ENCODE measurements at places on chromosomes 4 and X.

DNA sequence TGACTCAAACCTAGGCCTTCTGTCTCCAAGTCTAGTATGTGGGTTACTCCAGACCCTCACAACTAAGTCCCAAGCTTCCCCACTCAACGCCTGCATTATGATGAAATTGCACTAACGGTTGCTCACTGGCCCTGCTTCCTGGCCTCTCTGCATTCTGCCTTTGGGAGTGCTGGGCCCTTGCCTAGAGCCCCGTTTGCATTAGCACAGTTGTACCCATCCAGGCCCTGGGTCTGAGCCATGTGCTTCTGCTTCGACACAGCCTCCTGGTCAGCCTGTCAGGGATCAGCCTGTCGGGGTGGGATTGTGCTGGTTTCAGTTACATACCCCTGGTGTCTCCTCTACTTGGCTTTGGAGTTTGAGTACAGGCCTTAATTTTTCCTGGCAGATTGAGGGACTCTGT is 58.4 kb downstream of the DCUN1D4 start:
- no peak for DNase-seq

GRCh38 chr4:55125087-55125721 is at the start of gene KDR:
KDR (minus strand) TSS chr4:55125595; CDS start chr4:55125293, 302 bp downstream.
- no peak for DNase-seq

DNA sequence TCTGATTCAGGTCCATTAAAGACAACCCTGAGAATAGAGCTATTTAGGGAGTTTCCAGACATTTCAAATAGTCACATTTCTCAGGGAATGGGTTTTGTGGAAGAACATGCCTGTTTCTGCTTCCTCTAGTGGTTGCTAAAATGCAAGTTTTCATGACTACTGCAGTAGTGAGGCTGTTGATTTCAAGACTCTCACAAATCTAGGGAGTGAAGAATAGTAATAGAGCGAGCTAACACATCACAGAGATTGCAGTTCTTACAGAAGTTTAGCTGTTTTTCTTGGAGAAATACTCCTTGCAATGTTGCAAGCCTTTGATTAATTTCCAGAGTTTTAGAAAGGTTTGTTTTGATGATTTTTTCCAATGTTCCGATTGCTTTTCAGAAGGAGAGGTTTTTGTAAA is 610.2 kb upstream of the HTR2C start:
- DNase-seq, result no peak

GRCh38 chr4:140789759-140790158 is 33.6 kb upstream of the TBC1D9 start:
- no peak for DNase-seq

- DNase-seq, result no peak
Observed at GRCh38 chrX:108032944-108033343, 11.9 kb upstream of the VSIG1 start.

- DNase-seq, result no peak
Observed at GRCh38 chr4:186392017-186392416, 126.0 kb downstream of the F11 start.

GRCh38 chr4:4491396-4491893 is 50.4 kb downstream of the STX18 start:
- DNase-seq, result no peak

GRCh38 chrX:15277604-15278003 is 7.7 kb upstream of the ASB9 start:
- no peak for DNase-seq

GRCh38 chr4:67558493-67558892 is at the start of gene STAP1:
STAP1 (plus strand) TSS chr4:67558727; CDS start chr4:67558810, 83 bp downstream.
- no peak for DNase-seq

DNA sequence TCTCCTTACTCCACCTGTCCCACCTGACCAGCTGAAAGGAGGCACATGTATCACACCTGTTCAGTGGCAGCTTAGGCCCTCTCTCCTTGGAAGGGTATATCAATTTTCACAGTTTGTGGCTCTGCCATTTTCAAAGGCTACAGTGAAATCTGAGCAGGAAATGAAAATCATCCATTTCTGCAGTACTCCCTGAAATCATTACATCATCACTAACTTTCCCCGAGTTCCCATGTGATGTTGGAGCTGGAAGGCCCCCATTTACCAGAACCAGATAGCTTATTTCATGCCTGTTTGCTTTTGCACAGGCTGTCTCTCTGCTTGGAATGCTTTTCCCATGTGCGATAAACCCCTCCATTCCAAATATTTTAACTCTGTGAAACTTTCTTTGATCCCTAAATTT is 31.0 kb upstream of the STX18 start:
- DNase-seq, result no peak
